Chondrocyte (in vitro differentiated cells): ENCODE measurements at places on chromosomes 12 and 14. TPM values are rescaled to one million over a fixed set of nuclear protein-coding genes. Genes with fewer than 3 reads are reported as not detected.

DNA sequence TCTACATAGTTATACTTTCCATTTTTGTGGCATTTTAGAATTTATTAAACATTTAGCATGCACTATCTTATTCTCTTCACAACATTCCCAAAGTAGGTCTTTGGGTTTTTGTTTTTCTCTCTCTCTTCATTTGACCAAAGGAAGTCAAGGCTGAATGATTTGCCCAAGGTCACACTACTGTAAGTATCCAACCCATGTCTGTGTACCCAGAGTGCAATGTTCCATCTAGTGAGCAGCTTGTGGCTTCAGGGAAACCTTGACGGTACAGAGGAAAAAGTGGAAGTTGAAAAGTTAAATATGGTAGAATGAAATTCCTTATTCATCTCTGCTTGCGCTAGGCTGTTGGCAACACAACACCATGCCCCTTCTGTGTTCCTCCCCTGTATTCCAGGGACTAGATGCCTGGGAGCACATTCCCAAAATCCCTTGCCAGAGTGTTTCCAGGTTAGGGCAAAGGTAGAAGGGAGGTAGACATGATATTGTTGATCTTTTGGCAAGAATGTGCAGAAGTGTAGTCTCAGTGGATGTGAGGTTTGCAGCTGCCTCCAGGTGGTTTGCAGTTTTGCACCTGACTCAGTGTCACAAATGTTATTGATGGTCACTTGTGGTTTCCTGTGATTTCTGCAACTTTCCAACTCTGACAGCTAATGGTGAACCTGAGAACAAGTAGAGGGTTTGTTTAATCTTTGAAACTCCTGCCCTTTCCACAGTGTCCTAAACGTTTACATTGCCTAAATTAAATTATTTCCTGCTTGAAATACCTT lies 196.7 kb downstream of the RMST start:
- H3K4me1 ChIP-seq = no peaks in the 10 kb centered on the region
- no peaks in the 10 kb centered on the region for H3K36me3 ChIP-seq
- H3K27me3 ChIP-seq = no peaks in the 10 kb centered on the region

Gene MFAP5
- 16.2 to 40.2 TPM (median 38.0 TPM) in 3 replicates for total RNA-seq

DNA sequence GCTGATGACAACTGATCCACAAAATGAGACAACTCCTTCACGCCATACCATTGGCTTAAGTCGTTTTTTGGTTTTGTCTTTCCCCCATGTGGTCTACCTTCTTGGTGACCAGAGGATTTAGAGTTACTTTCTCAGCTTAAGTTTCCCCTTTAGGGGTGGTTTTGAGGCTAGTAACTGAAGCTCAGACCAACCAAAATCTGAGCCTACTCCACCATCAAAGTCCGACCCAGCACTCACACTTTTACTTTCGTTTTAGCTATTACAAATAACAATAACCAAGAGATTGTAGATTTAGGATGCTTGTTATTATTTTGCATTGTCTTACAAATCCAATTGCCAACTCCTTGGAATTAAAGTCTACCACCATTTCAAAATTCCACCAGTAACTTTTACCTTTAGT lies 130.6 kb upstream of the MDM1 start:
- H3K27me3 ChIP-seq = no peaks in the 10 kb centered on the region
- DNase-seq = no peak

Gene NRIP2
- 0.25 to 0.92 TPM in 2 of 3 replicates, not detected in the other for total RNA-seq

Gene CPM
- total RNA-seq = 0.29 to 1.3 TPM (median 0.67 TPM) in 3 replicates

- H3K4me1 ChIP-seq = peaks cover 34% of the 10 kb centered on the region
- no peak for DNase-seq
- H3K4me3 ChIP-seq = no peak overlapping the region
- H3K27me3 ChIP-seq = no peaks in the 10 kb centered on the region
- H3K36me3 ChIP-seq = peaks cover 1% of the 10 kb centered on the region
- H3K27ac ChIP-seq = peak overlapping the region; percentile 55
Observed at GRCh38 chr14:76782115-76782884, 21.0 kb downstream of the VASH1 start.

Gene DNAH10
- 0.46 to 1.2 TPM (median 0.95 TPM) in 3 replicates for total RNA-seq
